Stimulated activated CD8-positive, alpha-beta memory T cell treated with anti-CD3 and anti-CD28 coated beads, Interleukin-4, amount 100 ng/mL, for 1 hour (primary cell): ENCODE measurements at places on chromosomes 1 and 21.

DNA sequence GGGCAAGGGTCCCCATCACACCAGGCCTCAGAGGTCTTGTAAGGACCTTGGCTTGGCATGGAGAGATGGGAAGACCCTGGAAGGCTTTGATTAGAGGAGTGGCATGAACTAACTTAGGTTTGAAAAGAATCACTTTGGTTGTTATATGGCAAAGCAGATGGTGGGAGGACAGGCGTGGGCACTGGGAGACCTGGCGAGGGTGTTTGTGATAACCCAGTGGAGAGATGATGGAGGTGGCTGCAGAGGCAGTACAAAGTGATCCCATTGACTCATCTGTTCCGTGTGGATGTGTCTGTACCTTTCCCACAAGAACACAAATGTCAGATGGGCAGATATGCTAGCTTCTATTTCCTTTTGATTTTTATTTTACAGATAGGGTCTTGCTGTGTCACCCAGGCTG is 168.3 kb downstream of the SLC35F3 start:
- DNase-seq, result no peak

- no peak for DNase-seq
These were observed 164.6 kb downstream of the PLPP3 start for GRCh38 chr1:56414728-56415224.

DNA sequence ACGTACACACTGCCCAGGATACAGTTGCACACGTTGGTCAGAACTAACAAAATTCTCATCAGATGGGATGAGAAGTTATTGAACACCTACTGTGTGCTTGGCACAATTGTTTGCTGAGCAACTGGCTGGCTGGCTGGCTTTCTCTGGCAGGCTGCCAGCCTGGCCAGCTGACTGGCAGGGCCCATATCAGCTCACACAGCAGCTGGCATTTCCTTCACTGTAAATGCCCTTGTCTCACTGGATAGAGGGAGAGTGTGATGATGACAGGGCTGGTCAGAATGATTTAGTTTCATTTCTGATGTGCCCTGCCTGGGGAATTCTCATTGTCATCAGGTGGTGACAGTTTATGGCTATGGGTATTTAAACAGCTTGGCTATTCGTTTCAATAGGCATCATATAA is 15.8 kb downstream of the CAMK2N1 start:
- no peak for DNase-seq

- no peak for DNase-seq
These were observed 64.5 kb upstream of the SLC44A3 start for GRCh38 chr1:94755675-94756074.

GRCh38 chr1:52907068-52907811 is 14.3 kb downstream of the ECHDC2 start:
- DNase-seq, result no peak

DNA sequence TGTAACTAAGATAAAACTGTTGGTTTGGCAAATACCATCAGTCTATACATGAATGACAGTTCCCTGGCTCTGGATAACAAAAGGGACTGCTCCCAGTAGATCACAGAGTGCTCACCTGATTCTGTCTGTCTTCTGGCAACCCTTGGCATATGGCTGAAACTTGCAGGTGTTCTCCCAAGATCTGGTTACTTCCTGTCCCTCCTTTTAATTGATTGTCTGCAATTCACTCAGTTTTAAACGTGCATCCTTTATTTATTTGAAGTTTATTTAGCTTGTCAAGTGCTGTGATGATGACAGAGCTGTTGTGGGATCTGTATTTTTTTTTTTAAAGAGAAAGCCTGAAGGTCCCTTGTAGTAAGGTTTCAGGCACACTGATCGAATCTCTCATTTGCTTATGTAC is 3.4 kb downstream of the KCNA3 start:
- no peak for DNase-seq

- no peak for DNase-seq
These were observed 1.3 kb upstream of the CCSAP start for GRCh38 chr1:229344139-229344538.

DNA sequence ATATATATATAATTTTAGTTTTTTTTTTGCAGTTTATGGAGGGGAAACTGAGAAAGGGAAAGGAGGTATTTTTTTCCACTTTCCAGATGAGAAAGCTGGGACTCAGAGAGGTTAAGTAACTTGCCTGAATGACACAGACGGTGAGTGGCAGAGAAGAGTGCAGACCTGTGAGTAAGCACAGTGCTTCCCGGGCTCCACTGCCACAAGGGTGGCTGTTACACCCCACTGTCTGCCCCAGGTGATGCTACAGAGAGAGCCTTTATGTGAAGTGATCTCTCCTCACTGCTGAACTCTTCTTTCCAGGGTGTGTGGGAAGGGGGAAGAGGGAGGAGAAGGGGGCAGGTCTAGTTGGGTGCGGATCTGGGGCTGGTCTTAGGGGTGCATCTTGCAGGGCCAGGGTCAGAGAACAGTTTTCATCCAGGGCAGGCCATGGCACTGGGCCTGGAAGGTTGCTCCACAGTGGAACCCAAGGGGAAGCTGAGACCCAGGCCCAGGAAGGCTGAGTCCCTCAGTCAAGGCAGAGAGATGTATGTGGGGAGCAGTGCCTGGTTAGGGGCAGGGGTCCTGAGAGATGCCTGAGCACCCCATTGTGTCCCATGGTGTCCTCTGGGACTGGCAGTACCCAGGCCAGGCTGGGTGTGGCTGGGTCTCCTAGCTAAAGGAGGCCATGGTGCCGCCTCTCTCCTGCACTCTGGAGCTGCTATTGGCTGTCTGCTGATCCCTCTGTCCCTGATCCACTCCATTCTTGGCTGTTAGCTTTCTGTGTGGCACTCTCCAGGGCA is 357.5 kb downstream of the PTPRU start:
- DNase-seq, result no peak

DNA sequence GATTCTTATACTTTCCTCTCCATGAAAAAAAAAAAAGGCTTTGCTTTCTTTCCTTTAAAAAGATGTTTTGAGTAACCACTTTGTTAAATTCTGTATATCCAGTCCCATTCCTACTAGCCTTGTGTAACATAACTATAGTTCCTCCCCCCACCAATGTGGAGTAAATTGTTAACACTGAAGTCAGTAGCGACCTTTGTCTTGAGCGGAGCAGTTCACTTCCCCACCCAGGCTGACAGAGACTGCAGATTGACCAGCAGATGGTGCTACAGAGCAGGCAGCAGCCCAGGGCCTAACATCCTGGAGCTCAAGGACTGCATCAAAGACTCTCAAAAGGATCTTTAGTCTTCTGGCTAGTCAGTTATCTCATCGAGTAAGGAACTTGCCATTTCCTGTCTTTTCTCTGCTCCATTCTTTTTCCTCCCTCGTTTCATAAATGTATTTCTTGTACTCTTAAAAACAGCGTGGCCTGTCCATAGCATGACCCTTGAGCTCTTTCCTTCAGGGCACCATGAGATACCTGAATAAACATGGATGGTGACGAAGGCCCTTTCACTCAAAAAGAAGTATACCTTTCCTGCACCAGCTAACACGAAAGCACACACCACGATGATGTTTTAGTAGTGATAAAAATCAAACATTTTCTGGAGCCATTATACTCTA is 503.5 kb upstream of the PKN2 start:
- peak; percentile 20 for DNase-seq

- no peak for DNase-seq
These were observed 402.4 kb upstream of the ZP4 start for GRCh38 chr1:238293075-238293474.

DNA sequence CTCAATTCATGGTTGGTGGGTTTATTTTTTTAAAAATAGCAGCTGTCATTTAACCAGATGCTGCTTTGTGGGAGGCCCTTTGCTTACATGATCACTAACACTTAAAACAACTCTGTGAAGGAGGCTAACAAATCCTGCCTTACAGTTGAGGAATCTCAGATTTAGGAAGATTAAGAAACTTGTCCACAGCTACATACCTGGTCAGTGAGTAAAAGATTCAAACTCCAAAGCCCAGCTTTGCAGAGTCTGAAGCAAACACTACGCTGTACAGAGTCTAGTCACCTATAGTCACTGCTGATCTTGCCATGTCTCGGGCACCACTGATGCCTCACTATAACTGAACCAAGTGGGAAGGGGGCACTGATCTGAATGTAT is 535.4 kb downstream of the SMYD3 start:
- no peak for DNase-seq
